ENCODE measurements at places on chromosomes 5 and 9.

DNA sequence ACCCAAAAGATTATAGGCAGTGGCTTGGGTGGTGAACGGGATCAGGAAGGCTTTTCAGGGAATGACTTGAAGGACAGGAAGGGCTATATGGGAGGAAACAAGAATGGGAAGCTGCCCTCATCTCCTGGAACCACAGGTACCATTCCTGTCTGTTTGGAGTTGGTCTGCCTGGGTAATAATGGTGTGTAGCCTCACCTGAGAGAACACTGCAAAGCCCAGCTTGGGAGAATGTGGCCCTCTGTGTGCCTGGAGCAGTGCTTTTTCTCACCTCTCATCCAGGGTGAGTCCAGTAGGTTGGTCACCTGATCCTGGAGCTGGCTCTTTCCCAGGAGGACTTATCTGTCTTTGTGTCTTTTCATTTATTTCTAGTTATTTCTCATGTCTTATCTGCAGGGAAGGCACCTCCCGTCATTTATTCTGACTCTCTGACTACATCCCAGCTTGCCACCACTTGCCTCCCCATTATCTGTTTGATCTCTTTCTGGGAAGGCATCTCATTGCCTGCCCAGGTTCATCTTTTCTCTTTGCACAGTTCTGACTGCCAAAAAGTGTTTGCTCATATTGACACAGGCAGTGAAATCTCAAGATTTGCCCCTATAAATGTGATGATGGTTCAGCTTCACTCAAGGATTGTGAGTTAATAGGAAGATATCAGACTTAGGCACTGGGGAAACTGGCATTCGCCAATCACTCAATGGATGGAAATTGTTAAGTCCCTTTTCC lies 22.5 kb upstream of the OR2S2 start:
- DNase-seq: no peak

DNA sequence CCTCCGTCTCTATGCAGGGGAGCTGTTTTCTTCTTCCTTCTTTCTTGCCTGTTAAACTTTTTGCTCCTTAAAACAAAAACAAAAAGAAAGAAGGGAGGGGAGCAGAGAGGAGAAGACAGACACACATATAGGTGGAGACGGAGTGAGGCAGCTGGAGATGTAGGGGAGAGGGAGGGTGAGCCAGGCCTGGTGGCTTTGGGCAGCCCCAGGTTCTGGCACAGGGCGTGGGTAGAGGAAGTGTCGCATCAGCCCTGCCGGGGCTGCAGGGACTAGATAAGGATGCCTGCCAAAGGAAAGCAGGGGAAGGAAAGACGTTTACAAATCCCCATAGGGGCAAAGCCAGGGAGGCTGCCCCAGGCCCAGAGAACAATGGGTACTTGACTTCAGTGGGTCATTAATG lies 38.7 kb upstream of the PTGS1 start:
- no peak for DNase-seq

- no peak for DNase-seq
These were observed 55.4 kb downstream of the ADAMTS2 start for GRCh38 chr5:179289756-179290385.

- DNase-seq: no peak
These were observed 485.9 kb downstream of the EFNA5 start for GRCh38 chr5:107184871-107185270.

GRCh38 chr5:169591636-169592035 lies 8.1 kb downstream of the SPDL1 start:
- no peak for DNase-seq
